Activated CD4-positive, alpha-beta T cell treated with anti-CD3 and anti-CD28 coated beads for 36 hours (primary cell): ENCODE measurements at places on chromosomes 1 and 21. TPM values are rescaled to one million over a fixed set of nuclear protein-coding genes. Genes with fewer than 3 reads are reported as not detected.

The TMPRSS15 gene
- not detected for total RNA-seq

The OR2T35 gene
- total RNA-seq: not detected

The SELL gene
- total RNA-seq: 262 TPM

The LCE2A gene
- total RNA-seq: not detected

The ZFP69B gene
- total RNA-seq: 5.3 TPM

The TINAGL1 gene
- total RNA-seq: not detected
